ENCODE measurements at places on chromosomes 7 and 10. TPM values are rescaled to one million over a fixed set of nuclear protein-coding genes. Genes with fewer than 3 reads are reported as not detected.

Gene HMX2
- not detected for total RNA-seq

Gene LRRC27
- total RNA-seq = 7.8 TPM

Gene SEMA4G
- total RNA-seq = 5.9 TPM

Gene BPGM
- total RNA-seq = 37.4 TPM

Gene INA
- 26.9 TPM for total RNA-seq

DNA sequence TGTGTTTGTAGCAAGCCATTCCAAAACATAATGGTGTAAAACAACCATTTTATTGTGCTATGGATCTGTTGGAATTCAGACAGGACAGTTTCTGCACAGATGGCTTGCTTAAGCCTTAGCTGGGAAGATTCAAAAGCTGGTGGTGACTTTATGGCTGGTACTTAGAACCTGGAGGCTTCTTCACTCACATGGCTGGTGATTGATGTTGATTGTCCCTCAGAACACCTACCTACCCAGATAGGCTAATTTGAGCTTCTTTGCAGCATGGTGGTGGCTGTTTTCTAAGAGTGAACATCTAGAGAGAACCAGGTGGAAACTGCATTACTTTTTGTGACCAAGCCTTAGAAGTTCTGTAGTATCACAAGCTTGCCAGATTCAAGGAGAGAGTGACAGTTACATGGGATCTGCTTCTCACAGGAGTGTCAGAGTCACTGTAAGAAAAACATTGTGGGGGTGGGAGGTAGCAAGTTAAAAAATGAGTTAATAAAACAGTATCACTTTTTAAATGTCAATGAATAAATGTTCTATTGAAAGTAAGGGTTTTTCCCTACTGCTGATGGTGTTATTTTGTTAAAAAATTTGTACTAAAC, 7.1 kb downstream of the R3HCC1L start:
- no peaks in the 10 kb centered on the region for H3K4me1 ChIP-seq
- H3K27me3 ChIP-seq = no peaks in the 10 kb centered on the region

DNA sequence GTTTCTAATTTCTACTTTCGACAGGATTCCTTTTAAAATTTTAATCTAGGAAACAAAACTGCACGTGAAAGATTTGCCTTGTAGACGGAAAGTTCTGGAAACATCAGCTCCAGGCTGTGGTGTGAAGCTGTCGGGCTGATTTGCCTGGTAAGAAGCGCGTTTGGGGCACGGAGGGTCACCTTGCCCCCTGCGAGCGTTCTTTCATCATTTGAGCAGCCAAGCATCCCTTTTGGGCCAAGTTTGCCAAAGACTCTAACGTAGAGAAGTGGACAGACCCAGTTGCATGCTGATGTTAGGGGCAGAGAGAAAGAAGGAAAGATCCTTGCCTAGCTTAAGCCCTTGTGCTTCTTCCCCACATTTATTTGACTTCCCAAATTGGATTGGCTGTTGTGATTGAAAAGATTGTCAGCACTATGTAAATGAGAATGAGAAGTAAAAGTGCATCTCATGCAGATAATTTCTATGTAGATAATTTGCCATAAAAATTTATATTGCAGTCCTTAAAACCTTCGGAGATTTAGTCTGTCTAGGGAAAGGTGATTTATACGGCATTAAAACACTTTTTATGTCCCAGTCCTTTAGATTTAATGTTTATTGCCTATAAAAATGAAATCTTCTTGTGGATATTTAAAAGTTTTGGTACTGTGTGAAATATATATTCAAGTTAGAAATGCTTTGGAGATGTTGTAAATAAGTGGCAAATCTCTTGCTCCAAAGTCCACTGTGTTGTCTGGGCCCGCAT, 76.1 kb downstream of the CUX1 start:
- H3K4me3 ChIP-seq = no peak overlapping the region
- H3K4me1 ChIP-seq = no peaks in the 10 kb centered on the region
- H3K27me3 ChIP-seq = no peaks in the 10 kb centered on the region
- DNase-seq = no peak
- H3K36me3 ChIP-seq = no peaks in the 10 kb centered on the region
- H3K27ac ChIP-seq = no peak overlapping the region

- no peaks in the 10 kb centered on the region for H3K36me3 ChIP-seq
- H3K27ac ChIP-seq = no peak overlapping the region
- H3K4me1 ChIP-seq = no peaks in the 10 kb centered on the region
- no peak overlapping the region for H3K4me3 ChIP-seq
- no peak for DNase-seq
Observed at GRCh38 chr10:2196272-2196671, 458.9 kb upstream of the ADARB2 start.

GRCh38 chr7:18508443-18509427, 13.2 kb downstream of the HDAC9 start:
- peak; percentile 98 for DNase-seq
- H3K4me1 ChIP-seq = peaks cover 34% of the 10 kb centered on the region
- no peaks in the 10 kb centered on the region for H3K27me3 ChIP-seq

Measured in astrocyte (in vitro differentiated cells and primary cell).